ENCODE measurements at places on chromosomes 4 and X. TPM values are rescaled to one million over a fixed set of nuclear protein-coding genes. Genes with fewer than 3 reads are reported as not detected.

DNA sequence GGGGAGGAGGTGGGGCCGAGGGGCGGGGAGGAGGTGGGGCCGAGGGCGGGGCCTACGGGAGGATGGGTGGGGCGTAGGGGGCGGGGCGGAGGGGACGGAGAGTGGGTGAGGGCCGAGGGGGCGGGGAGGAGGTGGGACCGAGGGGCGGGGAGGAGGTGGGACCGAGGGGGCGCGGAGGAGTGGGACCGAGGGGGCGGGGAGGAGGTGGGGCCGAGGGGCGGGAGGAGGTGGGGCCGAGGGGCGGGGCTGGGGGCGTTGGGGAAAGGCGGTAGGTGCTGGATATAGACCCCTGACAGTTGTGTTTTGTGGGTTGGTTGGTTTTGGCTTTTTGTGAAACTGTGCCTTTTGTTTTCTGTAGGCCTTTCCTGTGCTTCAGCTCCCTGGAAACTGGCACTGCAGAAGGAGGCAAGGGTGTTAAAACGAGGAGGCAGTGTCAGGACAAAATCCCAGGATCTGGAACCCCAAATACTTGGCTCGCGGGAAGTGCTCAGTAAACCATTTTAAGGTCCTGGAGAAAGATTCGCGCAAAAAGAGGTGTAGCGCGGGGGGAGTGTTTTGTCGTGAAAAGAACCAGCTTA, 580 bp upstream of the MMGT1 start:
- peak; percentile 85 for DNase-seq
- H3K4me1 ChIP-seq, result no peaks in the 10 kb centered on the region
- H3K4me3 ChIP-seq, result peak overlapping the region; percentile 23
- no peaks in the 10 kb centered on the region for H3K27me3 ChIP-seq
- no peaks in the 10 kb centered on the region for H3K36me3 ChIP-seq

- H3K27ac ChIP-seq, result no peak overlapping the region
- H3K27me3 ChIP-seq, result no peaks in the 10 kb centered on the region
- DNase-seq, result no peak
- no peaks in the 10 kb centered on the region for H3K4me1 ChIP-seq
Observed at GRCh38 chr4:90095000-90095399, 32.2 kb upstream of the CCSER1 start.

- H3K27ac ChIP-seq, result no peak overlapping the region
- no peaks in the 10 kb centered on the region for H3K4me1 ChIP-seq
- no peak overlapping the region for H3K4me3 ChIP-seq
- no peaks in the 10 kb centered on the region for H3K27me3 ChIP-seq
Observed at GRCh38 chr4:58590722-58591121, 1480.5 kb upstream of the IGFBP7 start.

DNA sequence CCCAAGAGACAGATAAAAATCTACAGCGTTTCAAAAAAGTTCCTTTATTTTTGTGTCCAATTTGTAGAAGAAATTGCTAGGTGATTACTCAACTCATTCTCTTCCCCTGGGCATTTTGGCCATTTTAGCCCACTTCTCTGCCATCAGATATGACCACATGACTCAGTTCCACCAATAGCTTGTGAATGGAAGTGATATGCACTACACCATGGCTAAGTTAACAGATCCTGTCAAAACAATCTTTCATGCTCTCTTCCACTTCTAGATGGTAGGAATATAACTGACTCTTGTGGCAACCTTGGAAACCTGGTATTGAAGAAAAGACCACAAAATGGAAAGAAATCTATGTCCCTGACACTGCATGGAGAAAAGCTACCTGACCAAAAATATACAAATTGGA, 26.2 kb upstream of the FREM3 start:
- H3K27me3 ChIP-seq, result no peaks in the 10 kb centered on the region
- H3K36me3 ChIP-seq, result no peaks in the 10 kb centered on the region
- H3K27ac ChIP-seq, result no peak overlapping the region
- H3K4me1 ChIP-seq, result no peaks in the 10 kb centered on the region

DNA sequence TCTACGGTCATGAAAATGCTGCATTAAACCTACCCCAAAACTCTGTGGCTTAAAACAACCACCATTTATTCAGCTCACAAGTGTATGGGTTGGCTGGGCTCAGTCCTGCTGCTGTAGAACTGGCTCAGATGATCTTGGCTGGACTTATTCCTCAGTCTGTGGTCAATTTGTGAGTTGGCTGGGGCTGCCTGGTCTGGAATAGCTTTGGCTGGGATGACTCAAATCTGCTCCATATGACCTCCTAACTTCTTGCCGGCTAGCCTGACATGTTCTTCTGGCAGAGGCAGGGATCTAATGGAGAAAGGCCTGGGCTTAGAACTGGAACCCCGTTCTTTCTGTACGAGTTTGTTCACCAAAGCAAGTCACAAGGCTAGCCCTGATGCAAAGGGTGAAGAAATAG, 71.7 kb downstream of the CFAP299 start:
- H3K4me3 ChIP-seq, result no peak overlapping the region
- H3K27ac ChIP-seq, result no peak overlapping the region
- no peaks in the 10 kb centered on the region for H3K27me3 ChIP-seq
- H3K4me1 ChIP-seq, result no peaks in the 10 kb centered on the region
- H3K36me3 ChIP-seq, result no peaks in the 10 kb centered on the region

Gene SSX1
- not detected for total RNA-seq

Gene GPR34
- 18.7 TPM for total RNA-seq

Gene SHROOM4
- total RNA-seq, result 23.0 TPM
